ENCODE measurements at places on chromosomes 11 and 22. TPM values are rescaled to one million over a fixed set of nuclear protein-coding genes. Genes with fewer than 3 reads are reported as not detected.

DNA sequence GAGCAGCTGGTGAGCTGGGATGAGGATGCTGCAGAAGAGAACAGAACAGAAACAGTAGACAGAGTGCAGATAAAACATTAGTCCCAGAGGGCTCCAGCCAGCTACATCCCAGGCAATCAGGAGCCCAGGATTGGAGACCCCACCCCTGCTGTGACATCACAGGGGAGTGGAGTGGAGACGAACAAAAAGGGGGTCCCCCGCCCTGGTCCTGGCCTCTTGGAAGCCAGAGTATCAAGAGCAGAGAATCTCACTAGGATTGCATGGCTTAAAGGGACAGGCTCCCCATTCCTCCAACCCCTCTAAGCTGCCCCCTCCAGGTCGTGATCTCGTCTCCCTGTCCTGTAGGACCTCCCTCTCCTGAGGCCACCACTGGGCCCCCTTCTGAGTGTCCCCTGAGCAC lies at the start of gene P2RX3:
P2RX3 (plus strand) TSS at position 211 of the 400 bp plus-strand sequence. CDS start 199 bp downstream, outside the sequence.
- no peak for DNase-seq

DNA sequence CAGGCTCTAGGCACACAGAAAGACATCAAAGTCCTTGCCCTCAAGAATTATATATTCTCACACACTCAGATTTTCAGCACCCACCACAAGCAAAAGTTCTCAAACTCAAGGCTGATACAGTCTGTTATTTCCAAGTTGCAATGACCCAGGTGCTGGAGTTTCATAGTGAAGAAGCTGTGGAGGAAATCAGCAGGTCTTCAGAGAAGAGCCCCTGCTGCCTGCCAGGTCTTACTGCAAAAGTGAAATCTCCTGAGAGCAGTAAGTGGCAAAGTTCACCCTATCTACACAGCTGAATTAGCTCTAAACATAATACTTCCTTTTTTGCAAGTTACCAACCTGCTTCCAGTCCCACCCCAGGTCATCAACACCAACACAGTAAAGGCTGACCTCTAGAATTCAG lies 64.6 kb downstream of the RPL27A start:
- no peak for DNase-seq

- DNase-seq, result no peak
Measured at GRCh38 chr22:36589856-36590255, 60.9 kb upstream of the EIF3D start.

- DNase-seq, result no peak
Measured at GRCh38 chr11:47932544-47932943, 47.8 kb upstream of the PTPRJ start.

- no peak for DNase-seq
Measured at GRCh38 chr11:74070723-74071492, 62.0 kb upstream of the UCP3 start.

The NXPE4 gene
- total RNA-seq, result not detected
